ENCODE measurements at places on chromosomes 3 and 15. TPM values are rescaled to one million over a fixed set of nuclear protein-coding genes. Genes with fewer than 3 reads are reported as not detected.

Gene AAGAB
- total RNA-seq: 66.6 TPM

- H3K36me3 ChIP-seq: peaks cover 23% of the 10 kb centered on the region
- H3K27ac ChIP-seq: no peak overlapping the region
- peaks cover 35% of the 10 kb centered on the region for H3K4me1 ChIP-seq
- no peaks in the 10 kb centered on the region for H3K27me3 ChIP-seq
- H3K4me3 ChIP-seq: no peak overlapping the region
Measured at GRCh38 chr3:52682016-52682415, 3.7 kb downstream of the PBRM1 start.

- no peak overlapping the region for H3K27ac ChIP-seq
- no peaks in the 10 kb centered on the region for H3K36me3 ChIP-seq
- no peak overlapping the region for H3K4me3 ChIP-seq
Measured at GRCh38 chr3:141986548-141987107, 110.2 kb downstream of the ATP1B3 start.

GRCh38 chr3:33577173-33577572, 137.0 kb upstream of the UBP1 start:
- H3K36me3 ChIP-seq: peaks cover 16% of the 10 kb centered on the region
- no peak for DNase-seq
- no peaks in the 10 kb centered on the region for H3K4me1 ChIP-seq

DNA sequence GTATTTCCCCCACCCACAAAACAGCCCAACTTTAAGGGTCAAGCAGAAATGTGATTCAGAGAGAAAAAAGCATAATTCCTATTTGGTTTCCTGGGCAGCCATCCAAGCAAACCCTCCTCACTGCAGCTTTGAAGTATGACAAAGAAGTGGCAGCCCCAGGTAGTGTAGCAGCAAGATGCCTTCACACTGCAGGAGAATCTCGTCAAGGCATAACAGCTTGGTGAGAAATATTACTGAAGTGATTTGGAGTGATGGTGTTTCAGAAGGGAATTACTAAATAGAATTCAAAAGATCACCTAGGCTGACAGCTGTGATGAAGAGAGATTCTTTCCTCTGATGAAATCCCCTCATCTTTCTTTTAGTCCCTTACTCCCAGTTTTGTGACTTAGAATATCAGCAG, 173.9 kb downstream of the PYDC2 start:
- no peak overlapping the region for H3K27ac ChIP-seq
- DNase-seq: no peak
- H3K4me3 ChIP-seq: no peak overlapping the region
- no peaks in the 10 kb centered on the region for H3K4me1 ChIP-seq
- no peaks in the 10 kb centered on the region for H3K27me3 ChIP-seq

GRCh38 chr3:155792532-155792931, 13.5 kb downstream of the C3orf33 start:
- no peak overlapping the region for H3K27ac ChIP-seq
- H3K4me3 ChIP-seq: no peak overlapping the region
- H3K4me1 ChIP-seq: no peaks in the 10 kb centered on the region
- no peaks in the 10 kb centered on the region for H3K27me3 ChIP-seq

DNA sequence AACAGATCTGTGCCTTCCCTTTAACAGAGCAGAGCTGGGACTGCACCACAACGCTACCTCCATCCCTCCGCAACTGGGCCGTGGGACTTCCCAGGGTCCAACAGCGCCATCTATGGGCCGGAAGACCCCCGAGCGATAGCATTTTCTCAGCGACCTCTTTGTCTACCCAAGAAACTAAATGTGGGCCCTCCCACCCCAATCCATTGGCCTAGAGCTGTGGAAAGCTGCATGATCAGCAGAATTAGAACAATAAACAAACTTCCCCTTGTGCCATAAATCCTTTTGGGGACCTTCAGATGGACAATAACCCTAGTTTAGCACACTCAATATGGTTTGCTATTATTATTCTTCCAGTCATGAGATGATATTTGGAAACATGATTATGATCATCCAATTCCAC, 74.8 kb upstream of the NTRK3 start:
- H3K4me1 ChIP-seq: no peaks in the 10 kb centered on the region
- no peaks in the 10 kb centered on the region for H3K36me3 ChIP-seq
- no peak overlapping the region for H3K4me3 ChIP-seq
- DNase-seq: no peak

DNA sequence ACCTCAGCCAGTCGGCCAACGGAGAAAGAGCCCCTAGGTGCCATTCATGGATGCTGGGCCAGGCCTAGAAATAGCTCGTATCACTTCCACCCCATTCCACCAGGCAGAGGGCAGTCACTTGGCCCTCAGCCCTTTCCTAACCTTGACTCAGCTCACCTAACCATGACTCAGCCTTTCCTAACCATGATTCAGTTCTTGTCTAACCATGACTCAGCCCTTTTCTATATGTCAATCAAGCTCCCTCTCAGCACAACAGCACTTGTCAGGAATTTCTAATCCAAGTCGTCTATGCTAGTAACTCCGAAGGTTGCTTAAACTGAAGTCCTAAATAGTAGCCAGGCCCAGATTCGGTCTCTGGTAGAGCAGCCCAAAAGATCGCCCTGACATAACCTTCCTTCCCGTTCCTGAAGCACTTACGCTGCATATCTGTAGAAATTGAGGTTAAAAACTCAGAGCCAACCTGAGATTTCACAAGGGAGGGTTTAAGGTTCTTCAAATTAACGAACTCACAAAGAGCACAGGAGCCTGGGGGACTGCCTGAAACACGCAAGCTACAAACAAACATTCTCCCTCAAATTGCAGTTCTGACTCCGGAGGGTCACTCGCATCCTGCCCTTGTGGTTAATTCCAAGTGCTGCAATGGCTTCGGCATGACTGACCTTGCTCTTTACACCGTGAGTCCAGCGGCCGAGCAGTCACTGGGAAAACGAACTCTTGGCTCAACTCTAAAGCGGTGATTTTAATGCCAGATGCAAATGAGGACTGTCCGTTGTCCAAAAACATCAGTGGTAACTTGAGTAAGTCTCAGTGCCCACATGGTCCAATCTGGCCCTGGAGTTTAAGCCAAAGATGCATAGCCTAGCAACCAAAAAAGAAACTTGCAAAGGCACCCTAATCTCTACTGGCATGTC, 99.9 kb downstream of the ADAMTS17 start:
- no peak for DNase-seq
- H3K4me3 ChIP-seq: no peak overlapping the region
- no peak overlapping the region for H3K27ac ChIP-seq
- no peaks in the 10 kb centered on the region for H3K4me1 ChIP-seq
- no peaks in the 10 kb centered on the region for H3K27me3 ChIP-seq

DNA sequence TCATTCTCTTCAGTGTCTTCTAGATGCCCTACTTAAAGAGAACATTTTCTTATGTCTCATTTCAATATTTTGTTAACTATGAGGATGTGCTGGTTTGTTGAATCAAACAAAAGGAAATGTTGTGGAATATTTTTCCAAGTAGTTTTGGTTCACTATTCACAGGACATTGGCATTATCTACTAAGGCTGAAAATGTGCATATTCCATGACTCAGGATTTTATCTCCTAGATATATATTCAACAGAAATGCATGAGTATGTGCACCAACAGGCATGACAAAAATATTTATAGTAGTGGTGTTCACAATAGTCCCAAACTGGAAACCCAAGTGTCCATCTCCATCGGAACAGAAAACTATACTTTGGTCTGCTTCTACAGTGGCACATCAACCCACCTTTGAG, 16.7 kb upstream of the NR1I2 start:
- H3K4me1 ChIP-seq: no peaks in the 10 kb centered on the region
- H3K36me3 ChIP-seq: no peaks in the 10 kb centered on the region
- no peak for DNase-seq

Measured in CD8-positive, alpha-beta memory T cell (primary cell).